Calu3 (cell line): ENCODE measurements at places on chromosomes 11 and 22. TPM values are rescaled to one million over a fixed set of nuclear protein-coding genes. Genes with fewer than 3 reads are reported as not detected.

DNA sequence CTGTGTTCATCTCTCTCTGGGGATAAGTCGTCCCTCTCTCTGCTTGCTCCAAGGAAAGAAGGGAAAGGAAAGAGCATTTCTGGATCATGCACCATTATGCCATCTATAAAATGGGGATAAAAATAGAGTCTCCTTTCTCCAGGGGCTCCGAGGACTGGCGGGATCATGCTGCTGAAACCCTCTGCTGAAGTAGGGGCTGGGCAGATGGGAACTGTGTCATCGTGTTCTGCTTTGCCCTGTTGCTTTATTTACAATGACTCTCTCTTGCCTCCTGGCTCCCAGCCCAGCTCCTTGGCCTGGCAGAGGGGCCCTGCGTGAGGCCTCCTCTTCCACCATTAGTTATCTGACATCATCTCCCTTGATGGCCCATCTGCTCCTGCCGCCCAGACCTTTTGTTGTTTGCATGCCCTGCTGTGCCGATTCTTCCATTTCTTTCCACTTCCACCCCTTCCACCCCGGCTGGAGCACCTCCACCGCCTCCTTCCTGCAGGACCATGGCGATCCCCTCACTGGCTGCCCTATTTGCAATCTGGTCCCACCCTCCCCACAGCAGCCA is 200.9 kb downstream of the MYO18B start:
- H3K36me3 ChIP-seq, result no peaks in the 10 kb centered on the region
- no peaks in the 10 kb centered on the region for H3K4me1 ChIP-seq
- peaks cover 81% of the 10 kb centered on the region for H3K27me3 ChIP-seq
- no peak for DNase-seq

Gene OR6A2
- total RNA-seq, result 0.09 TPM in 1 of 2 replicates, not detected in the other

GRCh38 chr11:129625930-129626329 is 189.7 kb upstream of the TMEM45B start:
- DNase-seq, result no peak
- H3K4me1 ChIP-seq, result peaks cover 7% of the 10 kb centered on the region
- H3K36me3 ChIP-seq, result no peaks in the 10 kb centered on the region
- no peak overlapping the region for H3K4me3 ChIP-seq

GRCh38 chr22:33569559-33569958 is 350.7 kb downstream of the LARGE1 start:
- no peaks in the 10 kb centered on the region for H3K36me3 ChIP-seq
- H3K27ac ChIP-seq, result no peak overlapping the region
- H3K4me3 ChIP-seq, result no peak overlapping the region
- H3K4me1 ChIP-seq, result peaks cover 9% of the 10 kb centered on the region
- no peak for DNase-seq

Gene SART1
- total RNA-seq, result 47.2 and 48.3 TPM in 2 replicates

- H3K27ac ChIP-seq, result no peak overlapping the region
- no peak overlapping the region for H3K4me3 ChIP-seq
- no peaks in the 10 kb centered on the region for H3K4me1 ChIP-seq
Observed at GRCh38 chr11:129939510-129939909, 44.1 kb upstream of the NFRKB start.
